Osteocyte (in vitro differentiated cells): ENCODE measurements at places on chromosomes 6 and 20. TPM values are rescaled to one million over a fixed set of nuclear protein-coding genes. Genes with fewer than 3 reads are reported as not detected.

Gene POLR3F
- 9.4 and 9.5 TPM in 2 replicates for total RNA-seq

Gene GPR63
- total RNA-seq = 0.31 and 0.48 TPM in 2 replicates

Gene FLRT3
- 0.16 and 0.40 TPM in 2 replicates for total RNA-seq

Gene C6orf118
- not detected in 2 replicates for total RNA-seq

Gene HLA-DQB1
- not detected in 2 replicates for total RNA-seq

Gene MUCL3
- total RNA-seq = not detected in 2 replicates

Gene CYP39A1
- 0.30 TPM in 1 of 2 replicates, not detected in the other for total RNA-seq
